ENCODE measurements at places on chromosomes 2 and 18.
A peak's percentile ranks its signal among the peaks of the same experiment; 100 is the strongest.

DNA sequence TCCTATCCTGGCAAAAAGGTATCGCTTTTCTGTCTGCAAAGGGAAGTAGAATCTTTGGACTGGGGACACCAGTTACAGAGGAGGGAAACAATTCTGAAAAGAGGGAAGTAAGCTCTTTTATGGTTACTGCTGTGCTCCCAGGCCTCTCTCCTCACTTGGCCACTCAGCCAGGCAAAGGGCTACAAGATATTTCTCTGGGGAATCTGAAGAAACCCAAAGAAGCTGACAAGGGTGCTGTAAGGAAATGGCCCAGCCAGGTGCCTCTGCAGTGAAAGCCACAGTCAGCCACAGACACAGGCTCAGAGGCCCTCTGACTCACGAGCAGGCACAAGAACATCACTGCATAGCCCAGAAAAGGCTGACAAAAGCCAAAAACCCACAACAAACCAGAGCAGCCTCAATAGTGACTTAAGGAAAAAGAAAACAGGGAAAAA is 5.8 kb downstream of the HDLBP start:
- DNase-seq = peak; percentile 44

DNA sequence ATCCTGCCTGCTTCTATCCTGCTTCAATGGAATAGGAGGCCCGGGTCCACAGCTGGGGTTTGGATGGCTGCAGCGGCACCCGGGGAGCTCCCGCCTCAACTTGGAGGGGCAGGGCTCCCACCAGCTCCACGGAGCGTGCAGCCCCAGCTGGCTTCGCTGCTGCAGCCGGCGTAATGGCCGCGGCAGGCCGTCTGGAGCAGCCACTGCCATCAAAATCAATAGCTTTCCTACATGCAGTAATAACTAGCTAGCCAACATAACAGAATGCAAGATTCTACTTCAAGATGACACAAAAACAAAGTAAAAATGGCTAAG is 154.2 kb upstream of the RMP24 start:
- no peak for DNase-seq

- DNase-seq = no peak
Measured at GRCh38 chr2:189291460-189291859, 111.9 kb upstream of the COL5A2 start.

- no peak for DNase-seq
Measured at GRCh38 chr2:201235860-201236811, 24.2 kb upstream of the CASP8 start.

DNA sequence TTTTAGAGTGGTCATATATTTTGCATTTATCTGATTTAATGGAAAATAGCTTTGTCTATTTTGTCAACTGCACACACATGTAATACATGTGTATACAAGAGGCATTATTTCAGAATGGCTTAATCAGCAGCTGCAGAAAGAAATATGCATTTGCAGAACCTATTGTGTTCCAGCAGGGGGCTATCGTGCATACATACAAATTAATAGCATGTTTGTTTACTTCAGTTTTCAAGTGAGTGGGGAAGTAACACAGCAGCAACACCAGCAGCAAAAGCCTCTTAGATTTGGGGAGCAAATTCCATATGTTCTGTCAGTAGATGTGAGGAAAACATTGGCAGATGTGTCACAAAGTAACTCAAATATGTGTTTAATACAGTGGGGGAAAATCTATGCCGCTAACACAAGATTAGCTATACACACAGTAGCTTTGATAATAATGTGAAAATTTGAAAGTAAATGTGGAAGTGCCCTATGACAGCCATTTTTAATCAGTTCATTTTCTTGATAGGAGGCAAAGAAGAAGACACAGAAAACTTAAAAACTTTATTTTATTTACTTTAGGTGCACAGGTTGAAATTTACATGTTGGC is 218.1 kb downstream of the WDR7 start:
- DNase-seq = no peak

DNA sequence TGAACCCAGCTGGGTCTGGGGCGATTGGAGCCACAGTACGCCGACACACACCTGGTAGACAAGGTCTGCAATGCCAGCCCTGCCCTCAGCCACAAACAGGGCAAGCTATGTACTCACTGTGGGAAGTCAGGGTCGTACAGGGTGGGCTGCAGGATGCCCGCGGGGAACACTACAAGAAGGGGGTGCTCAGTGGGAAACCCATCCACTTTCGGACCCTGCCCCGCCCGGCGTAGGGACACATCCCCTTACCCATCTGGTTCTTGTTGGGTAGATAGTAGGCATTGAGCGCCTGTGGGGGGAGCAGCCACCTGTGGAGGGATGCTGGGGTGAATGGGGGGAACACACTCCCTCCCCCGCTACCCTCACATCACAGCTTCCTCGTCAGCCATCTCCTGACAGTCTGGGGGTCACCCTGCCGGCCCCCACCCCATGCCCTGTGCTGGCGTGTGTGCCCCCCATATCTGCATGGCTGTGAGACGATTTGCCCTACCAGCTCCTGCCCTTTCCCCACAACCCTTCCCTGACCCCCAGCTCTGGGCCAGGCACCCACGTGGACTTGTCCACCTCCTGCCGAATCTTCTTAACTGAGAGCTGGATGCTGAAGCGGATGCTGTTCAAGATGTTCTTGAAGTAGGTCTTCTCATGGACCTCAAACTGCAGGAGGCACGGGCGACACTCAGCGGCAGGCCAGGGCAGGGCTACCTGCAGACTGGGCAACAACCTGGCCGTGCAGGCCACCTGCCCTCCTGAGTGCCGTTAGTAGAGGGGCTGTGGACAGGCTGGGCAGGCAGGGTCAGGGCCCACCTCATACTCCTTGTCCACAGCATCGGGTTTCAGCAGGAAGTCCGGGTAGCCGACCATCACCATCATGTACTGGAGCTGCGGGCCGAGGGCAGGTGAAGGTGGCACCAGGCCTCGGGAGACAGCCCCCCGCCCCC is 5.1 kb downstream of the ECEL1 start:
- DNase-seq = no peak

DNA sequence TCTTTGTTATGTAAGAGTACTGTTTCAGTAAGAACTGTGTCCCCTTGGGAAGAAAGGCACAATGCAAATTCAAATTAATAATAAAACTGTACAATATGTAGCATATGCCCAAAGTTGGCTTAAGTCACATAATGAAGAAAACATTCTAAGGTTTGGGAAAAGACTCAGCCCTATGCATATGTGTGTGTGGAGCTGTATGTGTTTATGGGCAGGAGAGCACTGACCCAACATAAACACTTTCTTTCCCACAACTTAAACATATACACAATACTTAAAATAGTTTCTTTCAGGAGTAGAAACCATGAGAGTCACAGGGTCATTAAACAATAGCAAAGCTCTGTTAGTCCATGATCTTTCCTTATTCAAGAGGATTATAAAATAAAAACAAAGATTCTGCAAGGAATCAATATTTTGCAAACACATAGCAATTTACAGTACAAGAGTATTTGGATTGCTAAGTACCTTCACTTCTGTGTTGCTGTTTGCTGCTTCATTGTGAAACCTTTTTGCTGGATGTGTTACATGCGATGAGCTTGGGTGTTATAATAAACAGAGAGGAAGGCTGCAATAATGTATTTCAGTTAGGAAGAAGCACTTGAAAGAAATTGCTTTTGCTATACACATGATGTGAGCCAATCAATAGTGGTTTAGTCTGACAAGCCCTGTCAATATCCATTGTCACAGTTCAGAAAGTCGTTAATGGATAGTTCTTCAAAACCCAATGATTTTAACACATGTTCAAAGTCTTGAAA is 347.3 kb downstream of the ARHGAP15 start:
- no peak for DNase-seq

GRCh38 chr2:31411771-31412170 is 2.8 kb downstream of the XDH start:
- no peak for DNase-seq

DNA sequence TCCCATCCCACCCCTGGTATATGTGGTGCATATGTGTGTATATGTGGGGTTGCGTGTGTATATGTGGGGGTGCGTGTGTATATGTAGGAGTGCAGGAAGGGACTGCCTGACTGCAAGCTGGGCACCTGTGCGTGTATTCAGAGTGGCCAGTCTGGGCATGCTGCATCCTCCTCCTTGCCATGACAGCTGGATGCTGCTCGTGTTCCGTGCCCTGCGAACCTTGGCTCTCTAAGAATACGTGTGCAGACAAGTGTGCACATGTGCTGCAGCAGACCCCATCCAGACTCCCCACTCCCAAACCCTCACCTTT is 222.1 kb downstream of the CELF4 start:
- DNase-seq = no peak

GRCh38 chr2:223877721-223878410 is 40.5 kb upstream of the AP1S3 start:
- no peak for DNase-seq

- no peak for DNase-seq
Measured at GRCh38 chr2:42844366-42844765, 52.0 kb upstream of the HAAO start.

DNA sequence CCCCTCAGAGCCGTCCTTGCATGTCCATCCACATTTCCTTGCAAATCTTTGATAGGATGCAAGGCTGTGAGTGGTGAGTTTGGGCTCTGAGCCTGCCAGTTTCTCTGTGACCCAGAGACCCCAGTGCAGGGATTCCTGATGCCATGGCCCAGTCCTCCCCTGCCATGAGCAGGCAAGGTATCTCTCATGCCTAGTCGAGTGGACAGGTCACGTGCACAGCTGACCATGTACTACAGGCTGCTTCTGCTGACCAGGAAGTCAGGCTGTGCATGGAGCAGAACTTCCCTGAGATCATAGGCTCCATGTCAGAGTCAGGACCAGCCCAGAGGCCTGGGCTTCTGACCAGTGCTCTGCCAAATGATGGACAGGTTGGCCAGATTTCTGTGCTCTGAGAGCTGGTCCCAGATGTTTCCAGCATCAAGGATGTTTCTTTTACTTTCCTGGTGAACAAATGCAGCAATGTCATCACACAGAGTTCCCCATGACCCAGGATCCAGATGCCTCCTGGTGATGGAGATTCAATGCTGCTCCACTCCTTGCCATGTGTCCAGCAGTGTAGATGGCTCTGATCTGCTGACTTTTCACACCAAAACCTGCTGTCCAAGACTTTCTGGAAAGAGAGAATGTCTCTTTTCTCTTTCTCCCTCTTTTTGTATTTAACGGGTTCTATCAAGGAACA is 321.6 kb upstream of the HS6ST1 start:
- no peak for DNase-seq

- DNase-seq = no peak
Measured at GRCh38 chr2:45968946-45969584, 317.6 kb downstream of the PRKCE start.

DNA sequence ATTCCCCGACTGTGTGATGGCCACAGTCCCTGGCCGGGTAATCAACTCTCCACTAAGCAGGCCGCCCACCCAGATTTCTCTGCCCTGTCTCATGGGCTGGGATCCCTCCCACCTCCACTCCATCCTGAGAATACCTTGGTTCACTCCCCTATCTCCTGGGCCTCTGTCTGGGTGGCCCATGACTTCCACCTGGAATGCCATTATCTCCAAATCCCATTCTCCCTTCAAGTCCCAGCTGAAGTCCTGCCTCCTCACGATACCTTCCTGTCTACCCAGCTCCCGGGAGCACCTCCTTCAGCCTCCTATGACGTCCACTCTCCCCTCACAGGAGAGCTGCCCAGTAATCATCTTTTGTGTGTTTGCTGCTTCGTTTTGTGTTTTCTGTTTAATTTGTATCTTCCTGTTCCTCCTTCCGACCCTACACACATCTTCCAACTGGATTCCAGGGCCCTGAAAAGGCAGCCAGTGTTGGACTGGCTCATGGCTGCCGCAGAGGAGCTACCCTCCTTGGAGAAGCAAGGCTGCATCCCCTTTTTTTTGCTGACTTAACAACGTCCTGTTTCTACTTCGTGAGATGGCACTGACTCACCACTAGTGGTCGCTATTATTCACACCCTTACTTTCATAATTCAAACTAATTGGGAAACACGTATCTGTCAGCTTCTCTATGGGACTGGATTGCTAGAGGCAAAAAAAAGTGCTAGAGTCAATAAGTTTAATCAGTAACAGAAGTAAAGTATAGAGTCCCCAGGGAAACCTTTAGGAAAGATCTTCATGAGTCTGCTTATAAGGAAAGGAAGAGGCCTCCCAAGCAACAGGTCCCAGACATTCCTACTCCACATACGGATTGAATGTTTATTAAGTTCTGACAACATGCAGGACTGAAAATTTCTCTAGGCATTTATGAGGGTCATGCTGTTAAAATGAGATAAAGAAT is 171.9 kb upstream of the GATA6 start:
- DNase-seq = no peak

DNA sequence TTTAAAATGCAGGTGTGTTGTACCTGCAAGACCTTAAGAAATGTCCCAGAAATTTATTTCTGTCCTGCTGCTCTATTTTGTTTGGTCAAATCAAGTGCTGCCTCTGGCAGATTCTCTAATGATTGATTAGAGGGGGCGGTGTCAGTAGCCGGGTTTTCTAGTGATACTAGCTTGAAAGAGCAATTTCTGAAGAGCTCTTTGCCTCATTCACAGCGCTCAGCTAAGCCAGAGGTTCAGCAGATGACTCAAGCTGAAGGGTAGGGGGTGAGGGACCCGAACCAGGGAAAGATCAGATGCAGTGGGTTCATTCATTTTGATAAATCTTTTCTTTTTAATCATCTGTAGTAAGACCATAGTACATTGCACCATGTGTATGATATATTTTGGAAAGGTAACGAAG is 15.0 kb downstream of the ZBTB7C start:
- no peak for DNase-seq

- DNase-seq = no peak
Measured at GRCh38 chr2:168079236-168079635, 168.2 kb downstream of the STK39 start.

DNA sequence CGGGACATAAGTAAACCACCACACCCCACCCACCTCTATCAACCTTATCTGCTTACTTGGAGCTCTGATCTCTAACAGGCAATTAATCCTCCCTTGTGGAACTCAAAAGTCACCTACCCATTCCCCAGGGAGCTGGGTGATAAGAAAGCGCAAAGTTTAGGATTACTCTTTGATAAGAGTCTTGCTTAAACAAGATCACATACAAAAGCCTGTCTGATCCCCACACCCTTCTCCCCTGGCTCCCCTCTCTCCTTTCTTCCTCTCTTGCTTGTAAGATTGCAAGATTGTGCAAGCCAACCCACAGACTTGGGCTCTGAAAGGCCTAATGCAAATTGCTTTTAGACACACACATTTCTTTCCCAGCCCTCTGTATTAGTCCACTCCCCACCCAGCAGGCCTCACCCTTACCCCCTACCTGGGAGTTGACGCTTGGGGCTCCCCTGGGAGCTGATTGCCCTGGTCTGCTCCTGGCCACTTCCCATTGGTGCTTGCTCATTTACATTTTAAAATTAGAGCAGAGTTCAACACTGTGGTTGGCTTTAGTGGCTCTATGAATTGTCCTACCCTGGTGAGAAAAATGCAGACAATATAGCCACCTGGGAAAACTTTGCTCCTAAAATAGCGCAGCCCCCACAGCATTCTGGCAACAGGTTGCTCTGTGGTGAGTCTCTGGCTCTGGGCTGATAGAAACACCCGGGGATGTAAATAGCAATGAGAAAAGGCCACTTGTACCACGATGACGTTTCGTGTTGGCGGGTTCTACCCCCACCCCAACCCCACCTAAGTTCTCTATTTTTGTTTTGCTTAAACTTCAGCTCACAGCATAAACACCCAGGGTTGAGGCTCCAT is 92.8 kb upstream of the MSH2 start:
- no peak for DNase-seq

- no peak for DNase-seq
Measured at GRCh38 chr18:21074336-21075323, 37.0 kb downstream of the ROCK1 start.

- DNase-seq = no peak
Measured at GRCh38 chr2:119598596-119599263, 54.5 kb downstream of the CFAP221 start.
